ENCODE measurements at places on chromosomes 1 and 21.

DNA sequence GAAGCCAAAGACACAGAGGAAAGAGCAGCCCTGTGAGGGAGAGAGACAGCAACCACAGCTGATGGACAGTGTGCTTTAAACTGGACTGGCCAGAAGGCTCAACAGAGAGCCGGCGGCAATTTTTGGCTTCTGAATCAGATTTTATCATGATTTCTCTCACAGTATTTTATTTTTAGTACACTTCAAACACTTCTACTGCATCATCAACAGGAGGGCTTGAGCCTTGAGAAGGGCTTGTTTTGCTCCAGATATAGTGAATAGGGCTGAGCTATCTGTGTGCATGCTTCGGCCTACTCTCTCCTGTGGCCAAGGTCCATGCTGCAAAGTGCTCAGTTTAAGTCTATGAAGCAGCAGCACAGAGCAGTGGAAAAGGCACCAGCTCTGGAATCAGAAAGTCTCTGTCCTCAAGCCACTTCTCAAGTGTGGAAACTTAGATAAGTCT is 33.3 kb downstream of the ADCY10 start:
- DNase-seq = no peak

DNA sequence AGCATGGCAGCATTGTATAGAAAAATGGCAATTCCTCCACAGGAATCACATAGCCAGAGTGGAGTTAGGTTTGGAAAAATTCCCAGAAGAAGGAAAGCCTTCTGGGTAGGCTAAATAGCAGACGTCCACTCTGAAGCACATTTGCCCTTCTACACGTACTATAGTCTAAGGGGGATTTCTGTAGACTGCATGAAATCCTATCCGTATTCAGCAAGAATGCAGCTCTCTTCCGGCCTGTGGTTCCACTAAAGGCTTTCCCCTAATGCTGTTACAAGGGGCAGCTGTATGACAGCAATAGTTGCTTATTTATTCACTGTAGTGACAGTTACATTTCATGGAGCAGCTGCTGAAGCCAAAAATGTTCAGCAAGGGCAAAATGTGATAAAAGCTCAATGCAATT is 263.6 kb downstream of the RWDD3 start:
- DNase-seq = no peak

DNA sequence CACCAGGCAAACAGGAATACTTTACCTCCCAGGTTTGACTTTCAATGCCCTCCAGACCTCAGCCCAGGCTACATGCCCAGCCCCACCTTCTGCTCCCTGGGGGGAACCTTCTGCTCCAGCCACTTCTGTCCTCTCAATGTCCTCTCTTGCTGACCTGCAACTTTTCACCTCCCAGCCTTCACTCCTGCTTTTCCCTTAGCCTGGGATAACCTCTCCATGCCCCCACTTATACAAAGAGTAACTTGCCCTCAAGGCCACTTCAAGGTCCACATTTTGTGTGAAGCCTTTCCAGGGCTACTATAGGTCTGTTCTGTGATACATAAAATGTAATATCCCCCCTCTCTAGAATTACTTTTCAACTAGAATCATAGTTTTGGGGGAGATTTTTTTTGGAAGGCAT is 21.7 kb downstream of the SERTAD4 start:
- DNase-seq = no peak

DNA sequence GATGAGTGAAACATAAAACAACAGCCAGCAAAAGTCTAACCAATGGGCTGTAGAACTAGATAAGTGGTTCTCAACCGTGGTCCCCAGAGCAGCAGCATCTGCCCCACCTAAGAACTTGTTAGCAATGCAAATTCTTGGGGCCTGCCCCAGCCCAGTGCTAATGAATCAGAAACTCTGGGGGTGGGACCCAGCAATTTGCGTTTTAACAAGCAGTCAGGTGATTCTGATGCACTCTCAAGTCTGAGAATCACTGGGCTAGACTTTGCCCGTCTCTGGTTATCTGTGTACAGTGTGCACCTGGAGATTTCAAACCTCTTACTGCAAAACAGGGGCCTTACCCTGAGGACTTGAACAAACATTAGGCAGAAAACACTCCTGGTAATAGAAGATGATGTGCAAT is 66.5 kb downstream of the PLXNA2 start:
- DNase-seq = no peak

GRCh38 chr1:174789399-174789798 is 210.3 kb upstream of the CACYBP start:
- DNase-seq = no peak

- no peak for DNase-seq
Observed at GRCh38 chr1:196546272-196547111, 61.7 kb downstream of the KCNT2 start.

DNA sequence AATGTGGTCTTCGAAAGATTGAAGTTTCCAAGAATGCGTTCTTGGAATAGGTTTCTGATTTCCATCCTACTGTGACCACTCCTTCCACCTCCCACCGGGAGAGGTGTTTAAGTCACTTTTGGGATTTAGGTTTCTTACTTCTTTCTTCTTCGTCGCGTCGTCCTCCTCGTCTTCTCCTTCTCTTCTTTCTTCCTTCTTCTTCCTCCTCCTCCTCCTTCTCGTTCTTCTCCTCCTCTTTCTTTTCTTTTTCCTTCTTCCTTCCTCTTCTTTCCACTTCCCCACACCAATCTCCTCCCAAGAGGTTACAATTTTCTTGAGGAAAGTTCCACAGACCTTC is 2.1 kb downstream of the CACHD1 start:
- DNase-seq = no peak

- DNase-seq = no peak
Observed at GRCh38 chr1:113675302-113675701, 84.0 kb downstream of the PHTF1 start.

DNA sequence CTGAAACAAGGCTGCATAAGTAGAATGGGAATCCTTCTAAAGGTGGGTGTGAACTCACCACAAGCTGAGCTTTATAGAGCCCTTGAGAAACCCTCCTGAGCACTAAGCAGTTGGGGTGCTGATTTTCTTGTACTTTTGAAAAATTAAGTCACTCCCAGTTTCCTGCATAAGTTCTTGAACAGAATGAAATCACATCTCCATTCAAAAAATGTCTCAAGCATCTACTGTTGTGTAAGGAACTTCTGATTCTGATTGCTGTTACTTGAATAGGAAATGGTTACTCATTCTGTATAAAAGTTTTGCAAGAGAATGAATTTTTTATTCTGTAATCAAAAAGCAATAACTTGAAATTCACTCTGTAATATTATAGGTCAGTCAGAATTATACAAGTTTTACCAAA is 50.8 kb upstream of the WNT2B start:
- DNase-seq = no peak

GRCh38 chr1:64537942-64538341 is 68.0 kb downstream of the CACHD1 start:
- no peak for DNase-seq

GRCh38 chr1:243716906-243717305 is 133.1 kb downstream of the AKT3 start:
- DNase-seq = no peak

DNA sequence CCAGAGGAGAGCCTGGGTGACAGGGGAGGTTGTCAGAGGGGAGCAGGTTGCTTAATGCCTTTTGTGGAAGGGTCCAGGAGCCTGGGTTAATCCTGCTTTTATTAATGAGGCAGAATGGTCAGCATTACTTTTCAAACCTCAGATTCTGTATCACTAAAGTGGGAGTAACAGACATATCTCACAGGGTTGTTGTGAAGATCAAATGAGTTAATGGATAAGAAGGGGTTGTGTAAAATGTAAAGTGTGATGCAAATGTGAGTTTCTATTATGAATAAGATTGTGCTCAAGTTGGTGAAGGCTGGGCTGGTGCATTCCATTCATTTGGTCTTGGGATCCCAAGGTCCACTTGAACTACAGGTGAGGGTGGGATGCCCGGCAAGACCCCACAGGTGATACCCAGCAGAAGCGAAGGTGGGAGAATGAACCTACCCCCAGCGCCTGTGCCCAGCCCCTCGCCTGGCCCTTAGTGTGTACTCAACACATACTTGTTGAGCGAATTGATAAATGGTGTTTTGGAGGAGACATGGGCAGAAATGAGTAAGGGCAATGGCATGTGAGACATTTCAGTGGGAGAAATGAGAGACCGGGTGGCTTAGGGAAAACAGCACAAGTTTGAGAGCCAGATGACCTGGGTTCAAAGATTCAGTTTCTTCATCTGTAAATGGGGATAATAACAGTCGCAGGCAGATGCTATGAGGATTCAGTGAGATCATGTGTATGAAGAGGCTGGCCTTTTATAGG is 6.2 kb downstream of the SLC26A9 start:
- no peak for DNase-seq

GRCh38 chr1:244603498-244603897 is 49.4 kb upstream of the DESI2 start:
- no peak for DNase-seq

DNA sequence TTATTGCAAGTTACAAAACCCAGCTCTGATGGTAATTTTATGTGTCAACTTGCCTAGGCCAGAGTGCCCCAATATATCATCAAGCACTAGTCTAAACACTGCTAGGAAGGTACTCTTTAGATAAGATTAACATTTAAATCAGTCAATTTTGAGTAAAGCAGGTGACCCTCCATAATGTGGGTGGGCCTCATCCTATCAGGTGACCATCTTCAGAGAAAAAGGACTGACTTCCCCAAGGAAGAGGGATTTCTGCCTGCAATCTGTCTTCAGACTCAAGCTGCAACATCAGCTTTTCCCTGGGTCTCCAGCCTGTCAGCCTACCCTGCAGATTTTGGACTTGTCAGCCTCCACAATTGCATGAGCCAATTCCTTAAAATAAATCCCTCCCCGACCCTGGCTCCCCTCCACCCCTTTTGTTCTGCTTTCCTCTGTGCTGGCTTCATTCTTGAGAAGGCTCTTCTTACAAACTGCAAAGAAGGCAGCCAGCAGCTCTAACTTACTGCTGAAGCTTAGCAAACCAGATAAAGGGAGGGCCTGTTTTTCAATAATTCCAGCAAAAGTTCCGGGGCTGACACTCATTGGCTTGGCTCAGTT is 56.4 kb upstream of the RUNX3 start:
- DNase-seq = no peak

- DNase-seq = no peak
Observed at GRCh38 chr1:114735479-114735878, 18.9 kb upstream of the NRAS start.

DNA sequence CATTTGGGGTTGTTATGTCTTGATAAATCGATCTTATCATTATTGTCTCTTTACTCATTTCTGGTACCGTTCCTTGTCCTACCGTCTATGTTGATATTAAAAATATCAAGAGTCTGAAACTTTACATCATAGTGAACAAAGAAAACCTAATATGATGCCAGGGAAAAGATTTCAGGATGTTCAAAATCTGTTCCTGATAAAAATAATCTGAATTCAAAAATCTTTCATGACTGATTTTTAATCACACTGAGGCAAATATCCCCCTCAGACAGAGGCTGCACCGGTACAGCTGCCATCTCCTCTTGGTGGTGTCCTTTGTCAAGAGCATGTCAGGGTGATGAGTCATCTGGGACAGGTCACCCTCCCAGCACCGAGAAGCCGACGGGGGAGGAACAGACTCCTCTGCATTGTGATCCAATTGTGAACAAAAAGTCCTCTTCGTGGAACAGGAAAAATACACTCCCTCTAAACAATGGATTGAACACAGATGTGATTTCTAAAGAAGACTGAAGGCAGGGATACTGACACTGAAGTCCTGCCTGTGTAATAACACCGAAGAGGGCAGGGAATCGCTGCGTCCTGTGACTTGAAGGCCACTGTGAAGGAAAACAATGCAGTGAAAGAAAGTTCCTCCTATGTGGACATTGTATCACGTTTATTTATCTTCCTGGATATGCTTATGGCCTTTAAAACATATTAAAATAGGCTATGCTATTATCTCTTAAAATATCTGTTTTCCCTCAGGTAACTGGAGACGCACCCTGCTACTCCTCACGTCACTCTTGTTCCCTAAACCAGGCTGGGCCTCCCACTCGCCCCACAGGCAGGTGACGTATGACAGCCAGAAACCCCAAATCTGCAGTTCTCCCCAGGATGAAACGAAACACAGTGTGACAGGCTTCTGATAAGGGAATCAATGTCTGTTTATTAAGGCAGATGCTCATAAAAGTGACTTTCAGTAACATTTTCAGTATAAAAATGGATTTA is 4.3 kb upstream of the SPATC1L start:
- DNase-seq = no peak

DNA sequence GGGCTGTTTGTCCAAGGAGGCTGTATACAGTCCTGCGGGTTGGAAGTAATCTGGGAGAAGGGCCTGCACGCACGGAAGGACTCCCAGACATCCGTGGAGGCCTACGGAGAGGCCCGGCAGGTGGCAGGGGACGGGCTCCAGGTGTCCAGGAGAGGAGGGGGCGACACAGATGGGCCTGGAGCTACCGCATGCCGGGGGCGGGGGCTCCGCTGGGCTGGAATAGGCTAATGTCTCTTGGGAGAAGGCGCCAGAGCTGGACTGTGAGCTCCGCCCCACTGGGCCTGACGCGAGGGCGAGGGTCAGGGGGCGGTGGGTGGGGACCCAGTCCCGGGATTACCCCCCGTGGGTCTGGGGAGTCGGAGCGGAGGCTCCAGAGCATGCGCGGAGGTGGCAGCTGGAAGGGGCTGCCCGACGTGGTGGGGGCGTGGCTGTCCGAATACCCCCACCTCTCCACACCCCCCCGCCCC is 659 bp downstream of the AGO1 start:
- peak; percentile 43 for DNase-seq

DNA sequence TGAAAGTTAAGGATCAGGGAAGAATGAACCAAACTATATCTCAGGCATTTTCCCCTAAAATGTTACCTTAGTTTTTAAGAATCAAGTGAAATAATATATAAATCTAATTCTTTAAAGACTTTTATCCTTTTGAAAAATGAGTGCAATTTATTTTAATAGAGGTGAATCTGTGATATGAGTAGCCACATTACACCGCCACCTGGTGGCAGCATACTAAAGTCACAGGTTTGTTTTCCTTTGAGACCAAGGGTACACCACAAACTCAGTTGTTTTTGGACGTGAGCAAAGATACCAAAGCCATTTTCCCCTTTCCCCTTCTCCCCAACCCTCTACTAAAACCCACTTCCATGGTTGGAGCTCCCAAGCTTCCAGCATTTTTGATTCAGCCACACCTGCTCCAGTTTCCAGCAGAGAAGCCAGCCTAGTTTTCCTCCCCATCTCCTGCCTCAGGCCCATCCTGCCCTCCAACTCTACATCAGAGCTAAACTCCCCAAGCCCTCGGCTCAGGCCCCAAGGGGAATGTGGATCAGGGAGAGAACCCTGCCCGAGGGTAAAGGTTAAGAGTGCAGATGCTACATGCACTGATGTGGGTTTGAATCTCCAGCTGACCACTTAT is 22.9 kb upstream of the LDLRAP1 start:
- peak; percentile 33 for DNase-seq

DNA sequence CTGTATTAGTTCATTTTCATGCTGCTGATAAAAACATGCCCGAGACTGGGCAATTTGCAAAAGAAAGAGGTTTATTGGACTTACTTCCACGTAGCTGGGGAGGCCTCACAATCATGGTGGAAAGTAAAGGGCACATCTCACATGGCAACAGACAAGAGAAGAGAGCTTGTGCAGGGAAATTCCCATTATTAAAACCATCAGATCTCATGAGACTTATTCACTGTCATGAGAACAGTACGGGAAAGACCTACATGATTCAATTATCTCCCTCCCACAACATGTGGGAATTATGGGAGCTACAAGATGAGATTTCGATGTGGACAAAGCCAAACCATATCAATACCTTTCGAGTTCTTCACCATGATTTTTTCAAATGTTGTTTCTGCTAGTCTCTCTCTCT is 3.7 kb upstream of the CHRM3 start:
- no peak for DNase-seq

- no peak for DNase-seq
Observed at GRCh38 chr21:38875694-38876492, 70.2 kb downstream of the ETS2 start.

Data from NCI-H1930 (cell line).